ENCODE measurements at places on chromosomes 1 and 21.

- no peak overlapping the region for H3K27ac ChIP-seq
- DNase-seq: no peak
- peaks cover 3% of the 10 kb centered on the region for H3K27me3 ChIP-seq
- H3K4me3 ChIP-seq: no peak overlapping the region
Measured at GRCh38 chr1:3422638-3423037, 31.8 kb upstream of the ARHGEF16 start.

GRCh38 chr1:206609229-206609991, 2.9 kb downstream of the EIF2D start:
- H3K27ac ChIP-seq: peak overlapping the region; percentile 42
- no peak overlapping the region for H3K4me3 ChIP-seq
- H3K4me1 ChIP-seq: peaks cover 37% of the 10 kb centered on the region
- H3K27me3 ChIP-seq: peaks cover 3% of the 10 kb centered on the region

GRCh38 chr1:59605184-59605583, 209.6 kb upstream of the HOOK1 start:
- H3K4me3 ChIP-seq: no peak overlapping the region
- H3K4me1 ChIP-seq: no peaks in the 10 kb centered on the region
- H3K27me3 ChIP-seq: no peaks in the 10 kb centered on the region
- H3K36me3 ChIP-seq: no peaks in the 10 kb centered on the region
- no peak overlapping the region for H3K27ac ChIP-seq

- H3K4me3 ChIP-seq: no peak overlapping the region
- DNase-seq: no peak
- H3K4me1 ChIP-seq: peaks cover 27% of the 10 kb centered on the region
Measured at GRCh38 chr21:46504666-46505065, 46.0 kb downstream of the DIP2A start.

GRCh38 chr1:231311720-231312431, 25.8 kb downstream of the EXOC8 start:
- H3K4me3 ChIP-seq: no peak overlapping the region
- no peaks in the 10 kb centered on the region for H3K36me3 ChIP-seq
- DNase-seq: no peak

DNA sequence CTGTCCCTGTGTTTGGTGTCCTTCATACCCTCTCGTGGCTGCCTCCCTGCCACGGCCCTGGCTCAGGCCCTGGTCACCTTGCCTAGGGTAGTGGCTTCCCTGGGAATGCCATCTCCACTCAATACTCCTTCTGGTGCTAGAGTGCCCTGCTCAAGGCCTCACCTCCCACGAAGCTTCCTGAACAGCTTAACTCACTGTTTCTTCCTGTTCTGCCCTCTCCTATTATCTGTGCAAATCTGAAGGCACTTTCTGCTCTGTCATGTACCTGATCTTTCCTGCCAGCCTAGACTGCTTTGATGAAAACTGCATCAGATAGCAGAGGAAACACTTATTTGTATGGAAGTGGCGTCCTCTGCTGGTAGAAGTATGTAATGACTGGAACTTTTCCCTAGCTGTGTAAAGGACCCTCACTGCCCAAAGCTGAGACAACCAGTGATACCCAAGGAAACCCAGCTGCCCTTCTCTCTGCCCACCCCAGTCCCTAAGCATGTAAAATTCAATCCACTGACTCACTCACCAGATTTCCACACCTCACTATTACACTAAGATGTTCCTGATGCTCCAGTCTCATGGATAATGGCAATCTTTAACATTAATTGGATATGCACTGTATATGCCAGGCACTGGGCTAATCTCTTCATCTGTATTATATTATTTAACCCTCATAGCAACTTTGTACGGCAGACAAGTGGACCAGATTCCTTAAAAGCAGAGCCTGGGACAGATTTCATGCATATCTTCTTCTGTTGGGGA, 36.2 kb upstream of the BTG2 start:
- H3K4me1 ChIP-seq: peaks cover 46% of the 10 kb centered on the region
- no peaks in the 10 kb centered on the region for H3K36me3 ChIP-seq
- H3K27ac ChIP-seq: no peak overlapping the region
- no peaks in the 10 kb centered on the region for H3K27me3 ChIP-seq
- H3K4me3 ChIP-seq: no peak overlapping the region
- peak; percentile 74 for DNase-seq

GRCh38 chr1:155420788-155421187, 100.1 kb downstream of the RUSC1 start:
- no peak for DNase-seq
- H3K27ac ChIP-seq: no peak overlapping the region
- peaks cover 18% of the 10 kb centered on the region for H3K36me3 ChIP-seq
- H3K4me1 ChIP-seq: peaks cover 2% of the 10 kb centered on the region
- H3K27me3 ChIP-seq: no peaks in the 10 kb centered on the region

GRCh38 chr1:224779536-224779935, 149.9 kb upstream of the DNAH14 start:
- no peak overlapping the region for H3K27ac ChIP-seq
- no peaks in the 10 kb centered on the region for H3K36me3 ChIP-seq
- no peak overlapping the region for H3K4me3 ChIP-seq
- no peaks in the 10 kb centered on the region for H3K27me3 ChIP-seq
- H3K4me1 ChIP-seq: peaks cover 19% of the 10 kb centered on the region
- DNase-seq: no peak

- no peak overlapping the region for H3K27ac ChIP-seq
- H3K4me3 ChIP-seq: no peak overlapping the region
- no peak for DNase-seq
- H3K27me3 ChIP-seq: peaks cover 34% of the 10 kb centered on the region
- peaks cover 1% of the 10 kb centered on the region for H3K4me1 ChIP-seq
Measured at GRCh38 chr1:197896301-197896700, 6.1 kb upstream of the C1orf53 start.

GRCh38 chr1:1322952-1323351, 1.5 kb downstream of the INTS11 start:
- no peak for DNase-seq
- peak overlapping the region; percentile 84 for H3K4me3 ChIP-seq
- H3K27ac ChIP-seq: peak overlapping the region; percentile 73

GRCh38 chr21:42570841-42571387, 57.3 kb downstream of the SLC37A1 start:
- no peak overlapping the region for H3K27ac ChIP-seq
- H3K4me3 ChIP-seq: no peak overlapping the region
- H3K27me3 ChIP-seq: no peaks in the 10 kb centered on the region
- no peak for DNase-seq
- H3K4me1 ChIP-seq: peaks cover 2% of the 10 kb centered on the region
